ENCODE measurements at places on chromosomes 4 and X.
A peak's percentile ranks its signal among the peaks of the same experiment; 100 is the strongest.

DNA sequence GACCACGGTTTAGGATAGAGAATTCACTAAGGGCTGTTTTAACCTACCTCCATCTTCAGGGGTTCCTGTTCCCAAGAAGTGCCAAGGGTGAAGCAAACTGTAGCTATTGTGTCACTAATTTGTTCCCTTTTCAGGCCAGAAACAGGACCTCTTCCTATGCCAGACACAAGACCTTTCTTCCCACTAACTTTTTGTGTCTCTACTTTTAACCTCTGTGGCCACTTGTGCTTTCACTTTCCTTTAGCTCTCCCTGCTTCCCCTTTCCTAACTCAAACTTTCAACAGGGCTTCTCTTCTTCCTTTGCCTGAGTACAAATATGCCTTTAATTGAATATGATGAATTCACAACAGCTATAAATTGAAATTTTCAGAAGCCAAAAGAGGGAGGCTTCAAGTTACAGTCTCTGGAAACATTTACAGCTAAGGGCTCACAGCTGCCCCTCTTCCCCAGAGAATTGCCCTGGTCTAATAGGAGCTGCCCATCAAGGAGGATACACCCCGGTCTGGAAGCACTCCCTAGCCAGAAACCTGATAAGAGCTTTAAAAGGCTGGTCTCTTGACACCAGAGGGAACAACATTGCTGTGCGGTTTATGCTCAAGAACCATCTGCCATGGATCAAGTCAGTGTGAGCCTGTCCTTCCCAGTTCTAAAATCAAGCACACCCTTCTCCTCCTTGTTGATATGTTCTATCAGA lies 61.7 kb upstream of the PLS3 start:
- DNase-seq = no peak

- no peak for DNase-seq
Measured at GRCh38 chr4:189912170-189912569, 28.5 kb upstream of the FRG1 start.

- peak; percentile 22 for DNase-seq
Measured at GRCh38 chr4:7635445-7636239, 200.9 kb upstream of the PSAPL1 start.

DNA sequence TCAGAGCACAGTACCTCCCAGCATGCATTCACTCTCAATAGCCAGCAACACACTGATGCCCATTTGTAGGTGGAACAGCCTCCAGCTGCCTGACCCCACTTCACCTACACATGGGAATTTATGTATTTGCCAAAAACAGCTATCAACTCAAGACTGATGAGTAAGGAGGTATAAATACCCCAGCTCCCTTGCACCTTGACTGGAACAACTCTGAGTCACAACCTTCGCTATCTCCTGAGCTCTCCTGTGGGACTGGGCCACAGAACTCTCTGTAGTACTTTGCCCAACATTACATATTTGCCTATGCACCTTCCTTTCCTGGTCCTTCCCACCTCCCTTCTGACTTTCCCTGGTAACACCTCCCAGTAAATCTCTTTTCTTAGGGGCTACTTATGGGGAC lies 16.5 kb upstream of the EGFL6 start:
- no peak for DNase-seq

GRCh38 chr4:73727685-73728084 lies 12.7 kb upstream of the CXCL8 start:
- DNase-seq = no peak

- DNase-seq = no peak
Measured at GRCh38 chrX:119607018-119607389, 780 bp upstream of the NKRF start.

DNA sequence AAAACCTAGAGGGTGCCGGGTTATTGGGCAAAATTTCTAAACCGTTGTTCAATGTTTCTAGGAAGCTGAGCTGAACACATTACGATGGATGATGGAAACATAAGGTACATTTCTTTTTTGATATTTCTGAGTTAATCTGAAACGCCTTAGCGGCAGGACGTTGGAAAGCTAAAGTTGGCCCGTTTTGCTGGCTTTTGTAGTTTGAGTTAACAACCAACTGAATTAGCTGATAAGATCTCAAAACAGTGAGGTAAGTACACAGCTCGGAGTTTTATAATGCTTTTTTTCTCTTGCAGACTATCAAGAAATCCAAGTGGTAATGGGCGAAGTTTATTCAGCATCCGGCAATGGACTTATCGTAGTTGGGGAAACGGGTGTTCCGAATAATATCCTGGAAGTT lies 73.5 kb downstream of the PRSS12 start:
- DNase-seq = no peak

DNA sequence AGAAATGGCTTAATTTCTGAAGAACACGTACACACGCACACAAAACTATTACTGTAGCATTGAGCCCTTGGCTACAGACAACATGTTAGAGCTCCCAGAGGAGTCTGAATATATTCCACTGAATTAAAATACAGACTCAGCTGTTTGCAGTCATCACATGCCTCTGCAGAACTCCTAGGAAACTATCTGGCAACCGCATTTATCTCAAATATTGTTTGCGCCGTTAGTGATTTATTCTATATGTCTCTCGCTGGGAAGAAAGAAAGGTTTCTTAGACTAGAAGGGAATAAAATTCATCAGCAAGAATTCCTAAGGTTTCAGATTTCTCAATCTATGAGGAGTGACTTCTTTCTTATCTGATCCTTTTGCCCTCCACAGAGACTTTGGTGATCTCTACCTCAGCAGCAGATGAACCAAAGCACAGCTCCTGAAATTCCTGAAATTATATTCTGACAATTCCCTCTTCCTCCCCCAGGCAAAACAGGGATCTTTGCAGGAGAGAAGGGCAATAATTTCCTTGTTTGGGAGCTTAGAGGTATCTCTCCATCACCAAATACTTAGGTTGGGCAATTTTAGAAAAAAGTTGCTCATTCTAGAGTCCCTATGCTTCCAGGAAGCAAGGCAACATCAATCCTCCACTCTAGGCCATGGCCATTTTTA lies 199.2 kb downstream of the APBB2 start:
- no peak for DNase-seq

DNA sequence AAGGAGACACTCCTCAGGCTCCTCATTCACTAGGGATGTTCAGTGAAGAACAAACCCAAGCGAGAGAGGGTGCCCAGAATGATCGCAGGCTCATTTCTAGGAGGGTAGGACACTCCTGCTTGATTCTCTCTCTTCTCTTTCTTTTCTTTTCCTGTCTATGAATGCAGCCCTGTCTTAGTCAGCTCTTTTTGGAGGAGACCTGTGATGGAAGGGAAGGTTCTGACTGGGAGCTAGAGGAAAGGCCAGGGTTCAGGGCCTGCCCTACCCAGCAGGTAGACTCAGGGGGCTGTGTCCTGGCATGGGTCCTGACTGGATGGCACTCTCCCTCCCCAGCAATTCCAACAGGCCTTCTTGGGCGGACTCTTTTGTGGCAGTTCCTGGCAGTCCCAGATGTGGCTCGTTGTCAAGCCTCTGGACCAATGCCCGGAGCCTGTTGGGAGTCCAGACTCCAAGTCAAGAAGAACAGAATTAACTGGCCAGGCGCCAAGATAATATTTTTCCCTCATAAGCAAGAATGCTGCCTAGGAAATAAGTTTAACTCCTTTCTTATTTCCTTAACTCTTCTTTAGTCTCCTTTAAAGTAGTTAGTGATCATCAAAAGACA lies 139.4 kb upstream of the SCML1 start:
- no peak for DNase-seq

- no peak for DNase-seq
Measured at GRCh38 chrX:119688911-119689321, 4.1 kb downstream of the SEPTIN6 start.

GRCh38 chr4:16513876-16514275 lies 287.6 kb upstream of the TAPT1 start:
- no peak for DNase-seq

DNA sequence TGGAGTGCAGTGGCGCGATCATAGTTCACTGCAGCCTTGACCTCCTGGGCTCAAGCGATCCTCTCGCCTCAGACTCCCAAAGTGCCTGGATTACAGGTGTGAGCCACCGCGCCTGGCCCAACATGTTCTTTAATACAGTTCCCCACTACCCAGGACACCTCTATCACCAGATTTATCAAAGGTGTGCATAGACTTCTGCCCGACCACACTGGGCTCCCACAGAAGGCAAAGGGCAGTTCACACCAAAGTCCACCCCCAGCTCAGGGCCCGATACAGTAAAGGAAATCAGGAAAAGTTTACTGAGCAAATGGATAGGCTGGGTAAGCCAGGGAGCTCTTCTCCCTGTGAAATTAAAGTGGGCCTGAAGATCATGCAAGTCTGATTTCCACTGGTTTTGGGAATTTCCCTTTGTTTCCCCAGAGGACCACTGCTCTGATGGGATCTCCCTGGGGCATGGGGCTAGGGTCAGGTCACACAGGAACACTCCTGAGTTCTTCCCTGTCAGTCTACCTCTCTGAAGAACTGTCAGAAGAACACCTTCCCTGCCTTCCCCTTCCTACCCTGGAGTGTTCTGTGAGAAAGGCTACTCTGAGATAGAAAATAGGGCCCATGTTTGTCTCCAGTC lies 17.7 kb upstream of the PIM2 start:
- DNase-seq = no peak

- no peak for DNase-seq
Measured at GRCh38 chr4:4603067-4603466, 61.2 kb upstream of the STX18 start.

DNA sequence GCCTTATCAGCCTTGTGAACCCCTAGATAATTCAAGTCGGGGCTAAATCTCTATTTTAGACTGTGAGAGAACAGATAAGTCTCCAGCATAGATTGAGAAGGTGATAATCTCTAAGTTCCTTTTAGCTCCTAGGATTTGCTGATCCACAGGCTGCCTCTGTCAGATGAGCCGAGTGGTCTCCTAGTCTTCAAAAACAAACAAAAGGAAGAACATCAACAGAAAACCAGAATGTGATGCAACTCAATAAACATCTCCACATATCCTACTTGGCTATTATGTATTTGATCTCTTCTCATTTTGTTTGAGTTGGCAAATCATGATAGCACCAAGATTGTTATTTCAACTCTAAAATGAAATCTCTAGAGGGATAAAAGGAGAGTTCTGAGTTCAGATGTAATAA lies 88.4 kb upstream of the SLC7A11 start:
- no peak for DNase-seq

DNA sequence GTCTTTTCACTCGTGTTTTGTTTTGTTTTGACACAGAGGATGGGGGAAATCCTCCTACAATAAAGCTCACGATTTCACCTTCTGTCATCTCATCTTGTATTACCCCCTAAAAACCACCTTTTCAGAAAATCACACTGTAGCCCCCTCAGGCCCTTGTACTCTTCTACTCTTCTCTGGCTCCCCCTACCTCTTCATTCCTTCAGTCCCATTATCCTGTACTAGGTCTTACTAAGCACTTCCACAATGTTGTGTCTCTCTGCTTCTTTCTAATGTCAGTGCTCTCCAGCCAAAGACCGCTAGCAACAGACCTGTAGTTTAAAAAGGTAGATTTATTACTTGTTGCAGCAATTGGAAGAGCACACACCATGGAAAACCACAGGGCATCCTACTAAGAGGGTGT lies 30.0 kb upstream of the RNF128 start:
- DNase-seq = no peak

GRCh38 chr4:104966349-104967033 lies 180.2 kb upstream of the TET2 start:
- DNase-seq = no peak

DNA sequence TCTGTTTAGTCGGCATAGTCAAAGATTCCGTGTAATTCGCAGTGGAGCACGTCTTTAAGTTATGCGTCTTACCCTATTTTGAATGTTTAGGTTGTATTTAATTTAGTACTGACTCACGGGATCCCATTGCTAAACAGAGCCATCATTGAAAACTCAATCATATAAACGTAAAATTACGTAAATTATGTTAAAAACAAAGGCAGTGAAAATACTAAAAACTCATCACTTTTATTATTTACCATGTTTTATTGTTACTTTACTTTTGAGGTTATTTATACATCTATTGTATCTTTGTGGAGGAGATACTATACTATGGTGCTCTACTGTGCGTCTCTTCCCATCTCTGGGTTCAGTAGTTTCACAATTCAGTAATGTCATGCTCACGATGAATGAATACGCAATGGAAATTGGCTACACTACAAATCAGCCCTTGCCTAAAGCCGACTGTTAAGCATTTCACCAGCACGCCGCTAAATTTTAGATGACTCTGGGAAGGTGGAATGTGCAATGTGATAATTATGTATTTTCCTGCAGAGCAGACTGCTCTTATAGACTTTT lies 944 bp downstream of the FUNDC2 start:
- DNase-seq = peak; percentile 14

DNA sequence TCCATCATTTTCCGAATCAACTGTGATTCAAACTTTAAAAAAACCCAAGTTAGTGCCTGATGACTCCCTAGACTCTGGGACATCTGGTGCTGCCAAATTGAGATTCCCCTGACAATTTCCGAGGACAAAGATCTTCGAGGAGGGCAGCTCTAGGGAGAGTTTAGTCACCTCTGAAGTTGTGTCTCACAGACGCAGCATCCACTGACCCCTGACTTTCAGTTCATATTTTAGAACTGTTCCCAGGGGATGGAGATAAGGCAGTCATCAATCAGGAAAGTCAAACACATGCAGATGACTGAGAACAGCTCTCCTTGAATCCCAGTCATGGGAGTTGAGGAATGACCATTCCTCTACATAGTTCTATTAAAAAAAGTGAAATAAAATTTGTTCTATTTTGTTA lies 643.9 kb downstream of the TRIML1 start:
- no peak for DNase-seq

DNA sequence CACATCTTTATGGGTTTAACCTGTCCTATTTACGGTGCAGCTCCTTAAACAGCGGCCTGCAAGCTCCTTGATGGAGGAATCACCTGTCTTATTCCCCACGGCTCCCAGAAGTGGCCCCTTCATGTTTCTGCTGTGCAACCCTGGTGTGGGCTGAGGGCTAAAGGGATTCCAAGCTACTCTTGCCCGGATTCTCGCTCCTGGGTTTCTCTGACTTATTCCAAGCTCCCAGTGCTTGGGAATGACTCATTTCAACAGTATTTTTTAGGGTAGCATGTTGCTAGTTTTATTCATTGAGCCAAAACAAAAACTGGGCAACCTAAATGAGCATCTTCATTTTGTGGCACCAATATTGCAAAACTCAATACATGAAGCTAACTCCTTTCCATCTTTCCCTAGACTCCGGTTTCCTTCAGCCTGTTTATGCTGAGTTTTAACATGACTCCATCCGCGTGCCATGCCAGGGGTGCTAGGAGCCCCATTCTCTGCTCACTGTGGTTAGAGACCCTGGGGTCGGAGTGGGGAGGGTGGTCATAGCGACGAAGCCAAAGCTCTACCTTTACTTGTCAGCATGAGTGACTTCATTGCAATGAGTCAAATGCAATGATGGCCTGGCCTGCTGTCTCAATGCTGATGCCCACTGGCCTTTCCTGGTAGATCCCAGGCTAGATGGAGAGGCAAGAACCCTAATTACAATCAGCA lies 349.7 kb downstream of the NR3C2 start:
- no peak for DNase-seq

GRCh38 chr4:165827018-165827417 lies 46.0 kb upstream of the TLL1 start:
- DNase-seq = no peak

DNA sequence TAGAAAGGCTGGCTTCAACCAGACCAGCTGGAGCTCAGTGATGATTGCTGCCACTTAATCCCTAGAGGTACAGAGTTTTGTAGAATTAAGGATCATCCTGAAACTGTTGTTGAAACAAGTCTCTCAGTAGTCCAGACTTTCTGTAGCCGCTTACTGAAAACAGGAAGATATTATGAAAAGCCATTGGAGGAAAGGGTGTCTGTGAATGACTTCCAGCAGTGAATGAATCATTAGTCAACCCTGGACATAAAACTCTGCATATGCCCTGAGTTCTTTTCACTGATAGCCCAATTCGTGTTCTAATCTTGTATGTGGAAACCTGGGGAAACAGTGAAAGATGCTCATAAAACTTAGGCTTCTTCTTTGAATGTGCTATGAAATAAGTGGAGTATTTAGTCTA lies 14.8 kb downstream of the HOPX start:
- no peak for DNase-seq

All from NCI-H774 (cell line).